ENCODE measurements at places on chromosomes 4 and X.

GRCh38 chr4:7034262-7035081 is 8.7 kb upstream of the TADA2B start:
- DNase-seq: no peak

GRCh38 chr4:61336488-61336887 is 136.4 kb downstream of the ADGRL3 start:
- DNase-seq: no peak

DNA sequence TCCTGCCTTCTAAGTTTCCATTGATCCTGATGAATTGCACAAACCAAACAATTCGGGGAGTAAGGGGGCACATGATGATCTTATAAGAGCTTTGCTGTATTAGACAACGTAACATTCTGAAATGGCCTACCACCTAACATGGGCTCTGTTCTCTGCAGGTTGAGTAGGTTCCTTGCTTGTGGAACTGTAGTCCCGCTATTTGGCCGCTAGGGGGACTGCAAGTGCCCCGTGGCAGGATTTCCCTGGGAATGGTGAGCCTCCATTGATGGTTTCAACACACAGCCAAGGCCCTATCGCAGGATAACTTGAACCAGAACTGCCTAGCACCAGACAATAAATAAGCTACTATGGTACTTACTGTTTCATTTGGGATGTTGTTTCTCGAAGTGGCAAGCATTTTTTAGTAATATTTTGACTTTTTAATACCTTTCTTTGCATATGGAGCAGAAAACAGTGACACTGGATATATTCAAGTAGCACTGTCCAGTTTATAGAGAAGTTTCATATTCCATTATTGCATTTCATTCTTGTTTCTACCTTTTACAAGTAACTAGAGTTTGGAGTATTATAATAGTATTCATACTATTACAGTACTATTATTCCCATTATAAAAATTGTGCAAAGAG is 11.9 kb downstream of the AR start:
- DNase-seq: no peak

DNA sequence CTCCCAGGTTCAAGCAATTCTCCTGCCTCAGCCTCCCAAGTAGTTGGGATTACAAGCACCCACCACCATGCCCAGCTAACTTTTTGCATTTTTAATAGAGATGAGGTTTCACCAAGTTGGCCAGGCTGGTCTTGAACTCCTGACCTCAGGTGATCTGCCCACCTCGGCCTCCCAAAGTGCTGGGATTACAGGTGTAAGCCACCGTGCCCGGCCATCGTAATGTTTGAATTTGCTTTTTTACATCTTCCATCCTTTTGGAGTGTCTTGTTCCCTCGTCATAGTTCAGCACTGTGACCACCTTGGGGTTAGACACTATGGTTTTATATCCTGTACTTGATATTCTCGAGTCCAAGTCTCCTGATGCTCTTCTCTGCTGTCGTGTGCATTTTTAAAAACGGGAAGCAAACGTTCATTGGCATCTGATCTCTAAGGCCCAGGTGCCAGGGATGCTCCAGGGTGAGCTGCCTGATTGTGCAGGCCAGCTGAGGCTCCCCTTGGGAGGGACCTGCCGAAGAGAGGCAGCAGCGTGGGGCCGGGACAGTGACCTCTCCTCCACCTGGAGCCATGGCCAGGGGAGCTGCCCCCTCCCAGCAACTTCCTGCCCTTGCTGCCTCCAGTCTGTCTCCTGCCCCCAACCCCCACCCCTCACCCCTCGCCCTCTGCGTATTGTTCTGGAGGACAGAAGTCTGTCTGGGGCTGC is 16.7 kb downstream of the DGKQ start:
- DNase-seq: no peak

DNA sequence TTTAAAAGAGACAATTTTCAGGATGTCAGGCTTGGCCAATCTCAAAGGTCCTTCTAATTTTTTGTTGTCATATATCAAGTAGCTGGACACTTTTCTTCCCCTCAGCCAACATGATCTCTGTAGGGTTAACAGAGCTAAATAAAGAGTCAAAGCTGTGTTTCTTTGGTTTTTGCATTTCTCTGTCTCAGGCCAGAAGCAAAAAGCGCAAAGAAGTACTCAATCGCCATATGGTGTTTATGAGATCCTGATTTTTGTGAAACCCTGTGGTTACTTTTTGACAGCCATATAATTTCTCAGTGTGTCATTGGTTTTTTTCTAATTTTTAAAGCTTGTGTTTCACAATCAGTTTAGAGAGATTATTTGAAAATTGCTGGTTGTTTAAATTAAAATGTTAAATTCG is 111.9 kb downstream of the MAPK10 start:
- DNase-seq: no peak

DNA sequence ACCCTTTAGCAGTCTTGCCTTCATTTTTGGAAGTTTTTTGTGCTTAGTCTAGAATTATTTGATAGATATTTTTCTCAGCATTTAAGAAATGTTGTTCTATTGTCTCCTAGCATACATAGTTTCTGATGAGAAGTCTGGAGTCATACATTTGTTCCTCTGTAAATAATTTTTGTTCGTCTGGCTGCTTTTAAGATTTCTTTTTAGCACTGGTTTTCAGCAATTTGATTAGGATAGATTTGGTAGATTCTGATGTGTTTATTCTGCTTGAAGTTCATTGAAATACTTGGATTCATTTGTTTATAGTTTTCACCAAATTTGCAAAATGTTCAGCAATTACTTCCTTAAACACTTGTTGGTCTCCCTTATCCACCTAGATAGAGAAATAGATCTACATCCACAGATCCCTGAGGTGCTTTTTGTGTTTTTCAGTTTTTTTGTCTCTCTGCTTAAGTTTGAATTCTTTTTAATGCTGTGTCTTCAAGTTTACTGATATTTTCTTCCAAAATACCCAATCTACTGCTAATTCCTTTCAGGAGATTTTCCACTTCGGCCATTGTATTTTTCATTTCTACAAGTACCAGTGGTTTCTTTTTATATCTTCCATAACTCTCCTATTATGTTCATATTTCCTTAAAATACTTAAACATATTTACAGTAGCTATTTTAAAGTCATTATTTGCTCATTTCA is 64.9 kb downstream of the ABLIM2 start:
- no peak for DNase-seq

- DNase-seq: no peak
These were observed 14.3 kb upstream of the PDZD4 start for GRCh38 chrX:153844509-153845082.

- no peak for DNase-seq
These were observed 180.1 kb downstream of the SMIM20 start for GRCh38 chr4:26094076-26094475.

Measured in activated T-helper 9 cell treated with anti-CD3 and anti-CD28 coated beads, Interleukin-2, amount 50 U/mL, for 16 hours (primary cell).